ENCODE measurements at places on chromosomes 3 and 15.

DNA sequence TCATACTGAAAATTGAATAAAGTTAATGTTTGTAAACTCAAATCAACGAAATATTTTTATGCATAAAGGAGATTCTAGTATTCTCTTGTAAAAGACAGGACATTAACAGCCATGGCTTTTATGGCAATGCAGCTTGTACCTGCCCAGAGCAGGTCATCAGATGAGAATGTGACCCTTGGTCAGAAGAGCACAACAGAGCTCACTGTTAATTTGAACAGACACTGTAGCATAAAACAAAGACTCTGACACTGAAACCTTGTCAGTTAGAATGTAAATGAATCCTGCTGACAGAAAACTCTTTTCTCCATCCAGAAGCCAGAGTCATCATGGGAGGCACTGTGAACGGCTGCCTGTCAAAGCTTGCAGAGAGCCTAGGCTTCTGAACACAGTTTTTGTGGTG lies 410.6 kb downstream of the RAP2B start:
- no peak for DNase-seq

DNA sequence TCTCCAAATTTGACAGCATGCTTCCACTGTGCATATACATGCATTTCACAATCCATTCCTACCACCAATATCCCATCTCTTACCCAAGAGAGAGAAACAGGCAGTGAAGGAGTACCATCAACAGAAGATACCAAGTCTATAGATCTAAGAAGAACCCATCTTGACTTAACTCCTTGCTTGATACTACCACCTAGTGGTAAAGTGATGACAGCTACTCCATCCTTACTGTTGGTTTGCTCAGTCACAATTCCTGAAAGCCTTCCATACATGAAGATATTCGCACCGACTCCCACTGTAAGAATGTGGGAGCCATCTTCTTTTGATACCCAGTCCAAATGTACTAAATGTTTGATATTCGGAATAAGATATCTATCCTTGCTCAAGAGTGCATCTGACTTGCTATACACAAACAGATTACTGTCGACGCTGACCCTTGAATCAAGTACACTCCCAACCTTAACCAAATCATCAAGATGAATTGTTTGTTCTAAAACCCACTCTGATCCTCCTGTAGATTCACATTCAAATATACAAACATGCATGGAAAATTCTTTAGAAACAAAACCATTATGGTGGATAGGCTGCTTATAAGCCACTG lies 123.1 kb downstream of the DMXL2 start:
- no peak for DNase-seq

- DNase-seq = no peak
Measured at GRCh38 chr3:113227146-113227545, 15.8 kb downstream of the BOC start.

DNA sequence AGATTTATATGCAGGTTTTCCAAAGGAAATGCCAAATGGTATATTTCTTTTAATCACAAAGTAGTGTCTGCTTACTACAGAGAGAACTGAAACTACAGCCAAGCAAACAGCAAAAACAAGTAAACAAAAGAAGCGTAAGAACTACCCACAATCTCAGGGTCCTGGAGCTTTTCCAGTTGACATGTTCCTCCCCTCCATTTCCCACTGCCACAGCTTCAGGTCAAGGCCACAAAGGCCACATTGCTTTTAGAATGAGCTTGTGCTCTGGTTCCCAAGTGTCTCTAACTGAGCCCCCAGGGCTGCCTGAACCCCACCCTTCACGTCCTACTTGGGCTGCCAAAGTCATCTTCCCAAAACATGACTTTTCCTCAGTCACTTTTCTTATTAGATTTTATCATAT lies 24.1 kb downstream of the CTDSPL start:
- no peak for DNase-seq

DNA sequence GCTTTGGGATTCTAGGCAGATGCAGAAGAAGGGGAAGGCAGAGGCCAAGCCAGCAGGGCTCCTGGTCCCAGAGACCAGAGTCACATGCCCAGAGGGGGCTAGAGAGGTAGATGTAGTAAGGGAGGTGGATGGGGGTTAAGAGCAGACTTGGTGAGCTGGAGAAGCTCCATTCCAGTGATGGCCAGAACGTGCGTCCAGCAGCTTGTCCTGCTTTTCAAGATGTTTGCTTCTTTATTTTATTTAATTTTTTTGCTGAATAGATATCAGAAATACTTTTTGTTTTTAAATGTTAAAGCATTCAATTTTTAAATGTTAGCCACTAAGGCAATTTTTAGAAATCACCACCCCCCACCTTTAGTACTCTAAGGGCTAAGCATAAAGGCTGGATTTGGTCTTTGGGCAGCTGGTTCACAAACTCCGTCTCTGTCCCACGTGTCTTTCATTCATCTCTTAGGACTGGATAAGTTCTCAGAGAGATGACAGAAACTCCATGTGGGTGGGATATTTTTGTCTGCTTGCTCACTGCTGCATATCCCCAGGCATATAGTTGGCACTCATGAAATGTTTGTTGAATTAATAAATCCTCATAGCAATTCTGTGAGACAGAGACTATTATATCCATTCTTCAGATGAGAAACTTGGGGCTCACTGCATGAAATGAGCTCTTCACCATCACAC lies 6.7 kb downstream of the COLQ start:
- DNase-seq = no peak

GRCh38 chr3:96677156-96677555 lies 137.2 kb upstream of the EPHA6 start:
- DNase-seq = no peak
